ENCODE measurements at places on chromosomes 11 and 22. TPM values are rescaled to one million over a fixed set of nuclear protein-coding genes. Genes with fewer than 3 reads are reported as not detected.

- no peak for DNase-seq
Observed at GRCh38 chr11:123173040-123173855, 21.8 kb downstream of the CLMP start.

Gene PRR5L
- total RNA-seq, result 14.2 TPM

DNA sequence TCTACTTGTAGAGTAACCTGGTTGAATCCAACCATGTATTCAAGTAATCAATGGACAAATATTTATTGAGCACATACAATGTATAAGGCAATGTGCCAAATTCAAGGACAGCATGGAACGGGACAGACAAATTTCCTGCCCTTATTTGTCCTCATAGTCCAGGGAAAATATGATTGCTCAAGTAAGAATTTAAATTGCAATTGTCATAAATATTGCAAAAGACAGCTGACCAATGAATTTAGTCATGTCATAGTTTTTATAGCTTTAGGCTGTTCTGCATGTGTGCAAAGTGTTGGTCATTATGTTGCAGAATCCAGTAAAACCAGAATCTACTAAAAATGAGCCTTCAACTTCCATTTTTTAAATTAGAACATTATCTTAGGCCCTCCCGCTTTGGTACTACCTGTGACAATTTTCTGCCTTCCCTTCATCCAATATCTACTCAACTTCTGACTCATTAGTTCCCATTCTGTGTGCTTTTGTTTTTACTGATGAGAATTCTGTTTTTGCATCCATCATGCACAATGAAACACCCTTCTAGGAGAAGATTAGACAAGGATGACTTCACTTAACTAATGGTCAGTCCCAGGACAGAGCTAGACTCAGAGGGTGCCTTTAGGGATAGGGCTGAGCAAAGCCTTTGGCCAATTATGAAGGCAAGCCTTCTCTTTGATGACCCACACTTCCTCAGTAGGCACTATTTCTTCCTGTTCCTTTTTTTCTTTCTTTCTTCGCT, 45.8 kb upstream of the FIBIN start:
- no peak for DNase-seq

- no peak for DNase-seq
Observed at GRCh38 chr11:45756384-45757010, 48.5 kb upstream of the SLC35C1 start.

- no peak for DNase-seq
Observed at GRCh38 chr11:131602431-131602830, 232.0 kb downstream of the NTM start.

Gene MMP3
- total RNA-seq, result 1.5 TPM
